ENCODE measurements at places on chromosomes 2 and 18.

DNA sequence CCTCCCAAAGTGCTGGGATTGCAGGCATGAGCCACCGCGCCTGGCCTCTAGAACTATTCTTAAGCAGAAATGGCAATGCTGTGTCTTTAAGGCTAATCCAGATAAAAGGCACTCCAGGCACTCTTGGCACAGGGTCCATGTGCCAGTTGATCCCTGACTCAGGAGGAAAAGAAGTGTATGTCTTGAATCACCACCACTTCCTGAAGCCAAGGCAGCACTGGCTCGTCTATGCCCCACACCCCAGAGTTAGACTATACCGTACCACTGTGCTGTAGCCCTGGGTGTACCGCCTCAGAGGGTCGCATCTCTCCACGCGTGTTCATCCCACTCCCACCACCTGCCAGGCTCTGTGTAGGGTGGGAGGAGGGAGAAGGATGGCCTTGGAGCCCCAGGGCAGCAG is 9.0 kb downstream of the TNFRSF11A start:
- no peak for DNase-seq

GRCh38 chr2:152094014-152094413 is 4.8 kb downstream of the CACNB4 start:
- DNase-seq, result no peak

DNA sequence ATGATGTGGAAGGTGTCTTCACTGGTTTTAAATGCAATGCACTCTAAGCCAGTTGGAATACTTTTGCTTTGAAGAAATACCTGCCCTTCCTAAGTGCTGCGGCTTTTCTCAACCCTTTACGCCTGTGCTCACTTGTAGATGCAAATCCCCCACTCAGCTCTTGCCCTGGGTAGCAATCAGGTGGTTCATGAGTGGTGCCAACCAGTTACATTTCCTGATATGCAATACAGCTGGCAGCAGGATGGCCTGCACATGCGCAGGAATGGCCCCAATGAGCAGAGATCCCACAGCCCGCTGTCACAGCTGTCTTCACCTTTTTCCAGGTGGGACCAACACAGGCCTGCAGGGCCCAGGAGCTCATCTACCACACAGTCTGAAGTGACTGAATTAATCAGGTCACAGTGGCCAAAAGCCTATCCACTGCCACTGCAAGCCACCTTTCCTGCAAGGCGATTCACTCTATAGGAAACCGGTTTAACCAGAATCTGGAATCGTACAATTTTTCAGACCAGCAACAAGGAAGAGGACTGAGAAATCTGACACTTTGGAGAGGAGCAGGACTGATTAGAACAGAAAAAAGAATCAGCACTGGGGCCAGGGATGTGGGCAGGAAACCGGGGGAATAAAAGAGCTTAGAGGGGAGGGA is 247.8 kb downstream of the MYT1L start:
- DNase-seq, result no peak

DNA sequence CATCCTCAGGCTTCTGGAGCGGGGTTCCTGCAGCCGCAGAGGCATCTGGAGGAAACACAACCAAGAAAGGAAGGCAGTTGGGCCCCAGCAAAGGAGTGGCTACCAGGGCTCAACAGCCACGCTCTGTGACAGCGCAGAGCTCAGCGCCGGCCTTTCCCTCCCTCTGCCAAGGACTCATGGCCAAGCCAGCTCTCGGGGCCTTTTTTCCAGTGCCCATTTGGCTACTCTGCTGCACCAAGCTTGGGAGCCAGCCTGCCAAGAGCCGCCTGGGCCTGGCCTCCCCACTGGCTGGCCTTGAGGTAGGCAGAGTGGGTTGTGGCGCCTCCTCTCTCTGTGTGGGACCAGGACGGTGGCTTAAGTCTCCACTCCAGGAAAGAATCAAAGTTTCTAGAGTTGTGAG is 7.2 kb upstream of the CCDC74A start:
- DNase-seq, result no peak

- no peak for DNase-seq
These were observed 61.7 kb downstream of the KCNS3 start for GRCh38 chr2:17940091-17940630.

DNA sequence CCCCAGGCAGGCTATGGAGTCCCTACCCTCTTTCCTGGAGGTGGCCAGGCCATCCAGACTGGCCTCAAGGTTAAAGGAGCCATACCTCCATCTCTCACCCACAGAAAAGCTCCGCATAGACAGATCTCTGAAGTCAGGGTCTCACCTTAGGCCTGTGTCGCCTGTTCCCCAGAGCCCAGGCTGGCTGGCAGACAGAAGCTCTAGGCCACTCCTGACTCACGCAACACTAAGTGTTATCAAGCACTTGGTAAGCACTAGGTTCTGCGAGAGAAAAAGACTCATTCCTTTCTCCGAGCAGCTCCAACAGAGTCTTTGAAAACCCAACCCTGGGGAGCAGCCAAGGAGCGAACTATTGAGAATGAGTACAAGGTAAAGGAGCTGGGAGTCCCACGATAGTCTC is 6.1 kb downstream of the SMAD7 start:
- no peak for DNase-seq

DNA sequence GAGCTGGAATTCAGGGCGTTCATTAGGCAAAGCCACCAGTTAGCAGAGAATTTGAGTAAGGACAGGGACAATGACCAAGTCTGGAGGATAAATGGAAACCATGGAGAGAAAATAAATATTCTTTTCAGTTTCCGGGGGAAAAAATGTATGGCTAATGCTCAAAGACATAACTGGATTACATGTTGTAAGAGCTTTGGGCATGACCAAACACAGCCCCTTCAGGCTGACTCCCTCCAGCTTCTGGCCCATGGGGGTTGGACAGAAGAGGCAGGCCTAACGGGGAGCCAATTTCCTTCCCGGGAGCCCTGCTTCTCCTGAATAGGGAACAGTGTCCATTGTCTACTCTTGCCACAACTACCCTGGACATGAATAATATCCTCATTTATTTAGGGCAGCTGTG is 39.5 kb upstream of the FOXI3 start:
- DNase-seq, result no peak

DNA sequence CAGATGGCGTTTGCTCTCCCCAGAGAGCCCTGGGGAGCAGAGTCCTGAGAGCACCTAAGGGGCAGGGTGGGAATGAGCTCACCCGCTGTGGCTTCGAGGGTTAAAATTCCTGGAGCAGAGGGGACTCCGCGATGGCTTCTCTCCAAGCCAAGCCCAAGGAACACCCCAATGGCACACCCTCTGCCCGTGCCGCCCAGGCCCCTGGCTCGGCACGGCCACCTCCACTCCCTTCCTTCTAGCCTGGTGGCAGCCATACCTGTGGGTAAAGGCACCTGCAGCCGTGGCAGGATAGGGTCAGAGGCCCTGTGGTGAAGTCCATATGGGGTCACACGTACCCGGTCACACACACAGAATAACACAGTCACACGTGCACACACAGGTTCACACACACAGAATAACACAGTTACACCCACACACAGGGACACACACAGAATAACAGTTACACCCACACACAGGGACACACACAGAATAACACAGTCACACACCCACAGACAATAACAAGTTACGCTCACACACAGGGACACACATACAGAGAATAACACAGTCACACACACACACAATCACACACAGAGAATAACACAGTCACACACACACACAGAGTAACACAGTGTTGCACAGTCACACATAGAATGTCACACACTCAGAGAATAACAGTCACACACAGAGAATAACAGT is 50.5 kb downstream of the RAMP1 start:
- DNase-seq, result no peak

- no peak for DNase-seq
These were observed 145.8 kb downstream of the LAMA3 start for GRCh38 chr18:23835091-23835490.

DNA sequence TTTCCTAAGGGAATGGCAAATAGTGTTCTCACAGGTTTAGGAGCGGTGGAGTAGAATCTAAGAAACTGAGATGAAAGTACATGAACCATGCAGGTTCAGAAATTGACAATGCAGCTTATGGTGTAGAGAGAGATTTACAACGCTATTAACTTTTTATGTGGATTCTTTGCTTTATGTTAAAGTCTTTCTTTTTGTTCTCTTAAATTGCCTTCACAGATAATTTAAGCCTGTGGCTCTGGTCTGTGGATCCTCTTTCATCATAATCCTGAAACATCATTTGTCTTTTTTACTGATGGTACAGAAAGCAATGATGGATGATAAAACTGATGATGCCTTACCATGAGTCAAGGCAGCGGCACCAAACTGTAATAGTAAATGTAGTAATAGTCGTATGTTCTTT is 30.3 kb downstream of the SOCS6 start:
- DNase-seq, result no peak

DNA sequence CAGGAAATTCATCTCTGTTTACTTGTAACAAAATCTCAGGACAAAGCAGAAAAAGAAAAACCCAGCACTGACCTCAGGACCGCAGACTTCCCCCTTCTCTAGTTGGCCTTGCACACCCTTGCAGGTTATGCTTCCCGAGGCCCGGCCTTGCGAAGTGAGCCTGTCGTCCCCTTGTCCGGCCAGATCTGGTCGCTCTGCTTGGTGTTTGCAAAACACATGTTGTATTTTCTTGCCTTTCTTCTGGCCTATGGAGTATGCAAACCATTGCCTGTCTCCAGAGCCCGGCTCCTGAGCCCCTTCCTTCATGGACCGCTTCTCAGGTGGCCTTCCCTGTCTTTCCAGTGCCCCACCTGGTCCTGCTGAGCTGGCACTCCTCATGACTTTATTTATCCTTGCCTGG is 4.8 kb downstream of the IMPA2 start:
- DNase-seq, result no peak

- DNase-seq, result no peak
These were observed 338.1 kb downstream of the SLC4A3 start for GRCh38 chr2:219965287-219966194.

- DNase-seq, result no peak
These were observed 117.9 kb downstream of the SPHKAP start for GRCh38 chr2:228063558-228063957.

DNA sequence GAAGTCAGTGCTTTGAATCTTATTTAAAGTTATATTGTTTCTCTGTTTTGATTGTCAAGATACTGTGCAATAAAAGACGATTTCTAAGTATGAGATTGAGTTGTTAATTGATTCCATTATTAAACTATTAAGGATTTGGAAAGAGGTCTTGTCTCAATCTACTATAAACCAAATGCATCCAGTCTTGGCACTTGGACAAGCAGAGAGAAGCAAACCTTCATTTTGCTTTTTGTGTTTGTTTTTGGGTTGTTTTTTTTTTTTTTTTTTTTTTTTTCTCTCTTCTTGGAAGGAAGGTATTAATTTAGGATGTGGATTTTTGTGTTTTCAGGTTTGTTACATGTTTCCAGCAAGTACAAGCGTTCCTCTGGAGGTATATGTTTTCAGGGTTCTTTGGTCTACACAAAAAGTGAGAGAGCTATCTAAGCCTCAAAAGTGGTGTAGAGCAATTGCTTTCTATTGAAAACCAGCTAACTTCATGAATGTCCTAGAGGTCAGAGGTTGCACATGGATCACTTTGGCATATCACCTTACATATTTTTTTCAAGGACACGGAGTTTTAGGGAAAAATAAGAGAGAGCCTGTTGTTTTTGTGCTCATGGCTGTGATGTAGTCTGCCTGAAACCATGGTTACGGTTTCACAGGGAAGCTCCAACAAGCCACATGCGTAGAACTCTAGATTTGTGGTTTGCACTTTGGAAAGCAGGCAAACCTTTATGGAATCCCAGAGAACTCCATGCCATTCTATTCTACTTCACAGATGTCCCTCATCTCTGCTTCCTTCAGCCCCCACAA is 1.8 kb downstream of the PRKCE start:
- DNase-seq, result no peak

DNA sequence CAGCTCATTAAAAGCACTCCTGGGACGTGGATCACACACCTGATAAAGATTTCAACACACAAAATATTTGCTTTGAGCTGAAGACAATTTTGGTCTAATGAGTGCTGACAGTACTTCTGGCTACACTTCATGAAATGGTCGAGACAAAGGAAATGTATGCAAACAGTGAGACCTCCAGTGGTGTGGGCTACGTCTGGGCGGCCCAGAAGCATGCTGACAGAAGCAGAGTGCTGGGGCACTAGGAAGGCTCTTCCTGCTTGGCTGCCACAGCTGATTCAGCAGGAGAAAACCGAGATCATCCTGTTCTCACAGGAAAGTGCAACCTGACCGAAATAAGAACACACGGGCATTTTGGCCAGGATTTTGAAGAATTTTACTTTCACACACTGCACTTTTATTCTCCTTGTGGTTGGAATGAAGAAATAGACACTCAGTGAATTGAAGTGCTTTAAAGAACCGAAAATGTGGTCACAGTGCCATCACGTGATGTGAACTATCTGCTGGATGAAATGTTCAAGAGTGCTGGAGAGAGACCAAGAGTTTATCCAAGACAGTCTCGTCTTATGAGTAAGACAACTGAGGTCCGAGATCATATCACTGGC is 149.5 kb downstream of the CCBE1 start:
- DNase-seq, result no peak

DNA sequence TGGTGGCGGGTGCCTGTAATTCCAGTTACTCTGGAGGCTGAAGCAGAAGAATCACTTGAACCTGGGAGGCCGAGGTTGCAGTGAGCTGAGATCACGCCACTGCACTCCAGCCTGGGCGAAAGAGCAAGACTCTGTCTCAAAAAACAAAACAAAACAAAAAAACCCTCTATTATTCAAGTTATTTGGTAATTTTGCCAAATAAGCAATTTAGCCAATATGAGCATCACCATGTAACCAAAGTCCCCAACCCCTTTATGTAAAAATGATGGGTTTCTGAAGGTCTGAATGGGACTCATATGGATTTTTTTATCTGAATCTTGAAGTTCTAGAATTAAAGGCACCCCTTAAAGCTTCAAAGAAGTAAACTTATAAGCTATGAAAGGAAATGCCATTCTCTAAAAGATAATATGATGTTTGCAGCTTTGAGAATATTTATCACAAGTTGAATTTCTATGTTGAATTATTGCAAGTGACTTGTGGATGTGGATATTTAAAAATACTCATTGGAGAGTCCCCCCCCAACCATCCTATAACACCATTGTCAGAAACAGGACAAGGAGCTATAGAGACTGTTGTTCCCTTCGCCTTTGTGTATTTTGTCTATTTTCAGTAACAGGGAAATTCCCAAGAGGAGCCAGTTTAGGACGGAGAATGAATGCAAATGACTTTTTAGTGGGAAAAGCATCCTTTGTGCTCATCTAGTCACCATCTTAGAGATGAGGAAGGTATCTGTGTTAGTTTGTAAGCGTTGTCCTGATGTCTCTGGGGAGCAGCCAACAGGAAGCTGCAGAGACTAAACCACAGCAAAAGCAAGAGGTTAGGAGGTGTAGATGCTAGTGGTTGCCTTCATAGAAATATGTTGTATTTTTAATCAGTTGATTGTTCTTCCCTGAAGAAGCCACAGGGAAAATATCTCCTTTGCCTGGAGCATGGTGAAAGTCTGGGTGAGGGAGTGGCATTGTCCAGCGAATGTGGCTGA is 68.3 kb downstream of the TET3 start:
- DNase-seq, result no peak

- no peak for DNase-seq
These were observed 332.4 kb downstream of the BCL11A start for GRCh38 chr2:60221098-60221497.

- DNase-seq, result no peak
These were observed 154.9 kb downstream of the LNPK start for GRCh38 chr2:175847128-175847527.
